ENCODE measurements at places on chromosomes 1 and 21.

GRCh38 chr1:93677729-93678128 is 3.9 kb downstream of the BCAR3 start:
- no peak for DNase-seq

DNA sequence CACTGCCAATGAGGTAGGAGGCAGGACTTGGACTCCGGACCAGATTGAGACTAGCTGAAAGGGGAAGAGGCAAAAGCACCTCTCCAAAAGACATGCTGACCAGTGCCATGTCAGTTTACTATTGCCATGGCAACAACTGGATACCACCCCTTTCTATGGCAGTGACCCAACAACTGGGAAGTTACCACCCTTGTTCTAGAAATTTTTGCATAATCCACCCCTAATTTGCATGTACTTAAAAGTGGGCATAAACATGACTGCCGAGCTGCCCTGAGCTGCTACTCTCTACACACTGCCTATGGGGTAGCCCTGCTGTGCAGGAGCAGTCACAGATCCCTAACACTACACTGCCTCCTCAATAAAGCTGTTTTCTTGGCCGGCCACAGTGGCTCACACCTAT is 19.0 kb upstream of the SLC6A9 start:
- DNase-seq, result no peak

GRCh38 chr1:24119489-24119858 is 7.5 kb upstream of the MYOM3 start:
- no peak for DNase-seq

DNA sequence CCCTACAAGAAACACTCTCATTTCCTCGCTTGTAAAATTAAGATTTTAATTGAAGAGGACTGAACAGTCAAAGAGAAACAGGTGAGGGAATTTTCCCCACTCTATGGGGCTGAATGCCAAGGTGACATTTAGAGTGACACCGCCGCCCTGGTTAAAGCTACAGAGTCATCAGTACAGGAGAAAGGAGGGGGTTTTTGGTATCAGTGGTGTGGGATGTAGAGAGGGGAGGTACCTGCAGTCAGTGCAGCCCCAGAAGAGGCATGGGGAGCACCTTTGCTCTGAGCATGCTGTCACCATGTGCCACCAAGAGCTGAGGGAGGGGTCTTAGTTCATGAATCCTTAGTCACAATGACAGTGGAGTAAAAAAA is 2.8 kb downstream of the DIRAS3 start:
- no peak for DNase-seq

DNA sequence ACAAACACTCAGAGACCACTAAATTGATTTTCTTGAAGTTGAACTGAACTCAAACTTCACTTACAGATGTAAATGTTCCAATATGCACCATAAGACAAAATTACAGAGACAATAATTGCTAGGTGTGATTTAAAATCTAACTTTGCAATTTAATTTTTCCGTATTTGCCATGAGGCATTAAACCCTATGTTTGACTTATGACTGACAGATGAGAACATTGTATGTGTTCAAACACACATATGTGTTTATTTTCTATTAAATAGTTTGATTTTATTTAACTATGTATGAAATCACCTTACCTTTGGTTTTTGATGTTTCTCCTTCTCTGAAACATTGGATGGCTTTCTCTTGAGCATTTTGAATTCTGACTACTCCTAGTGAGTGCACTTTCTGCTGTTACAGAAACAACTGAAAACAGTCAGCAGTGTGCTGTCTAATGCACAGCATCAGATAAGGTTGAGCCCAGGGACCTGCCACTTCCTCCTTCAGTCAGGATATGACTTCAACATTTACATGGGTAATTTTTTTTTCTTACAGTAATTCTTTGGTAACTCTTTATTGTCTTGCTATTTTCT is at the start of gene SAMSN1:
TSS of gene SAMSN1 (minus strand) at position 410 of the 575 bp plus-strand sequence. CDS start at position 356, 54 bp downstream.
- DNase-seq, result peak; percentile 19

- no peak for DNase-seq
Observed at GRCh38 chr1:29218223-29218622, 12.5 kb downstream of the MECR start.

- DNase-seq, result no peak
Observed at GRCh38 chr21:32359719-32360260, 33.0 kb downstream of the URB1 start.

DNA sequence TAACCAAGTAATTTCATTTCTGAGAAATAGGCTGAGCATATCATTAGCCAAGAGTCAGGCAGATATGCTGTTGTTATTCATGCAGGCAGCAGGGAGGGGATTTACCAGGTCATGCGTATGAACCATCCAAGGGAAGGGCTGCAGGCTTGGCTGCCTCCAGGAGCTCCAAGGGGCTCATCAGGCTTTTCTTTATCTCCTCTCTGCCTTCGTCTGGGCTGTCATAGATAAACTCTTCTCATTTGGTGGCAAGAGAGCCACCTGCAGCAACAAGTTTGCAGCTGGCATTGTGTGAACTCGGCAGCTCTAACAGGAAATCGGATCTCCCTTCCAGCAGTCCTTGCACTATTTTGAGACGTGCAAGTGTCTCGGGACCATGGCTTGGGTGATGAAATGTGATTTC is 7.5 kb downstream of the CCDC27 start:
- DNase-seq, result no peak

DNA sequence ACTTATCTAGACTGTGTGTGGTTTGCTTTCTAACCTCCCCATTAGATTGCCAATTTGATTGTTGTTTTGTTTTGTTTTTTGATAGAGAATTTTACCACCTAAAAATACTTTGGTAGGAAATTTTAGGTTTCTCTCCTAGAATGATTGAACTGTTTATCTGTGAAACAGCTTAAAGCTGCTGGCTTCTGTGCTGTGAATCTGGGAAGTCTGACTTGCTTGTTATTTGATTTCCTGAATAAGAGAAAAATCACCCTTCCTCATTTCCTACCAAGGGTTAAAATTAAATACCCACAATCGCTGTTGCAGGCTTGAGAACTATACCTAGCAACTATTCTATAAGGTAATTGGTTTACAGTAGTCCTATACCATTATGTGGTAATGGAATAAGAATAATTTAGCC is 198.9 kb upstream of the CACYBP start:
- DNase-seq, result no peak

DNA sequence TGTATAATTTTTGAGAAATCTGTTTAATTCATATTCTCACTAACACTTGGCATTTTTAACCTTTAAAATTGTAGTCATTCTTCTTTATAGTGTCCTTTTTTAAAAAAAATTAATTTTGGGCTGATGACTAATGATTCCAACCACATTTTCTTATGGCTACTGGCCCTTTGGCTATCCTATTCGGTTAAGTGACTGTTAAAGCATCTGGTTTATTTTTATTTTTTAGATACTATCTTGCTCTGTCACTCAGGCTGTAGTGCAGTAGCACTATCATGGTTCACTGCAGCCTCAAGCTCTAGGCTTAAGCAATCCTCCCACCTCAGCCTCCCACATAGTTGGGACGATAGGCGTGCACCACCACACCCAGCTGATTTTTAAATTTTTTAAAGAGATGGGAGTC is 723.2 kb upstream of the CXADR start:
- no peak for DNase-seq

GRCh38 chr1:117413412-117413811 is 46.2 kb downstream of the MAN1A2 start:
- no peak for DNase-seq

GRCh38 chr1:50700621-50701020 is 259.4 kb downstream of the FAF1 start:
- DNase-seq, result no peak

DNA sequence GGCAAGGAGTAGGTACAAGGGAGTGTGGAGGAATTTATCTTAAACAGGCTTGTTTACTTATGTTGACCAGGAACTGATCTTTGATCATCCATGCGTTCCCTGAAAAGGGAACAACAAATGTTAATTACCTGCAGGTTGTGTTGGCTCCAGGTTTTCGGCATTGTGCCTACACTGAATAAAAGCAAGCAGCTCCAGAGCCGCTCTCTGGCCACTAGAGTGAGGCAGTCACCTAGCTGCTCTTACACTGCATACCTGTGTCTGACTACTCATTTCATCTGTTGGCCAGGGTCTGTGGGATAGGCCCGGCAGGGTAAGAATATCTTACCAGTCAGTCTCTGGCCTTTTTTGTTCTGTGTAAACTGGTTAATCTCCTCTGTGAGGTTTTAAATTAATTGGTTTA is 183.6 kb downstream of the HFM1 start:
- no peak for DNase-seq

- DNase-seq, result no peak
Observed at GRCh38 chr1:80436851-80437250, 1363.9 kb upstream of the ADGRL2 start.

DNA sequence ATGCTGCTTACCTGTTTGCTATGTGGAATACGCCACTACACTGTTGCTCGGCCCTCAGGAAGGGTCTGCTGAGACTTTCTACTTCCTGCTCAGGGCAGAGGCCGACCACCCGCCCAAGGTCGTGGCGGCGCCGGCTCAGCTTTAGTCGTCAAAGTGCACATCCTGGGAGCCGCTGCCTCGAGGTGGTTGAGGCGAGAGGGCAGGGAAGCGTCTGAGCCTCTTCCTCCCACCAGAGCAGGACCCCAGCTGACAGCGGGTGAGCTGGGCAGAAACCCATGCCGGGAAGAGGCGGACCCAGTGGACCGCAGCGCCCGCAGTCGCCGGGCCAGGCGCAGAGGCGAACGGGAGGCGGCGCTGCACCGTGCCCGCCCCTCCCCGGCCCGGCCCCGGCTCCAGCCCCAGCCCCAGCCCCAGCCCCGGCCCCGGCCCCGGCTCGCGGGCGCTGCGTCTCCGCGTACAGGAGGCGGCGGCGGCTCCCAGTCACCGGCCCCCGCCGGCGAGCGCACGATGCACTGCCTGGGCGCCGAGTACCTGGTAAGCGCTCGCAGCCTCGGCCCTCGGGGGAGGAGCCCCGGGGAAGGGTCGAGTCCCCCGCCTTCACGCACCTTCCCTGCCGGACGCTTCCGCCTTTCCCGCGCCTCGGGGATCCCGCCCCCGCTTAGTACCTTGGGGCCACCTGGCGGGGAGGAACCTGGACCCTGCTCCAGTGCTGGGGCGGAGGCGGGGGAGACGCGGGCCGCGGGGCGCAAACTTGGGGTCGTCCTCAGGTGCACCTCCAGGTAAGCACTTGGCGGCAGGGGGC is at the start of gene SLC44A3:
TSS of gene SLC44A3 (plus strand) at position 413 of the 802 bp plus-strand sequence. CDS start at position 508, 95 bp downstream.
- DNase-seq, result no peak

DNA sequence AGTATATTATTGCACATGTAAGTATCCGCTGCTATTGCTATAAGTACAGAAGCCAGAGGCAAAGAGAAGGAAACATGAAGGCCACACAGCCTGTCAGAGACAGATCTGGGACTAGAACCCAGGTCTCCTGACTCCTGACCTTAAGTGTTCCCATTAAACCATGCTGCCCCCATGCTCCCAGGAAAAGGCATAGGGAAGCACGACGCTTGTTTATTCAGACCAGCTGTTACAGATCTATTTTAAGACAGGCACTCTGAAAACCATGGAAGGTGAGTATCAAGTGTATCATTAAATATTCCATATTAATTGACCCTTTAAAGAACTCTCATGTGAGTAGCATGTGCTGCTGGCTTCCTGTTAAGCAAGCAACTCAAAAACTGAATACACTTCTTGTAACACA is 11.4 kb downstream of the VAV3 start:
- no peak for DNase-seq

GRCh38 chr1:226809785-226810571 is 60.4 kb upstream of the PSEN2 start:
- no peak for DNase-seq

DNA sequence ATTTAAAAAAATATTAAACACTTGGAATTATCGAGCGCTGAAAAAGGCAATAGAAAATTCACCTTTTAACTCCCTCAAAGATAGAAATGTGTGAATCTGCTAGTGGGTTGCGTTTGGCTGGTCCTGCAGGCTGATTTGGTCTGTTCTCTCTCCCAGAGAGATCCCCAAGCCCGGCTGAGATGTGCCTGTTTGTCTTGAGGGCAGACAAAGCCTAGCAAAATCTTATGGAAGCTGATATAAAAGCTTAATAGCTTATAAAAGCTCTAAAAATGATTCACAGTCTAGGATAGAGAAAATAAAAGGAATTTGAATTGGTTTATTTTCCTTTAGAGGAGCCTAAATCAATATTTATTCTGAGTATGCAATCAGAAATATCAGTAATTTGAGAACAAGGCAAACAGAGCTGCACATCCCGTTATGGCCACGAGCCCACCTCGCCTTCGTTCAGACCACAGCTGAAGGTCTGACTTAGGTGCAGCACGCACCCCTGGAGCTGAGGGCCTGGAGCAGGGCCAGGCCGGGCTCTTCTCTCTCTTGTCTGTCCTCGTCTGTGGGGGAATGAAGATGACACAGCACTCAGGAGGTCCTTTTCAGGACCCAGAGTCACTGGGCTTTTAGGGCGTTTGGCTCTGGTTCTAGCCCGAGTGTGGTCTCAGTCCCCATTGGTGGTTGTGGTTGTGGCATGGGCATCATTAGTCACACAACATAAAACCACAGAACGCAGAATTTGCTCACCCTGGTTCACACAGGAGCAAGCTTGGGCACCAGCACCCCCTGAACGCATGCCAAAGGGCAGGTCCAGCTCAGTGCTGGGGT is 18.6 kb downstream of the PDE9A start:
- DNase-seq, result no peak

- no peak for DNase-seq
Observed at GRCh38 chr21:42523941-42524340, 10.3 kb downstream of the SLC37A1 start.

DNA sequence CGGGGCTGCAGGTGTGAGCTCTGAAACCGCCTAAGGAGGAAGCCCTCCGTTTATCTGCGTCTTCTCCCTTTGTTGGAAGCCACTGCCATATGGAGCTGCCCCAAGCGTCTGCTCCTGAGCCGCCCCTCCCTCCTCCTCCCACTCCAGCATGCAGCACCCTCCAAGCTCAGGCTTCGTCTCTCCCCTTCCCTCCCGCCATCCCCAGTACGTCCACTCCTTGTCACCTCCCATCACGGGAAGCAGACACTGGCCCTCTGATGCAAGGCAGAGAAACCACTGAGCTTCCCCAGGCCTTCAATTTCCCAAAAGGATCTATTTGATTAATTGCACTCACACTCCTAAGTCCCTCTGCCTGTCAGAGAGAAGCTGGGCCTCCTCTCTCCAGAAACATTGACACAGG is 52.5 kb downstream of the NFASC start:
- no peak for DNase-seq

DNA sequence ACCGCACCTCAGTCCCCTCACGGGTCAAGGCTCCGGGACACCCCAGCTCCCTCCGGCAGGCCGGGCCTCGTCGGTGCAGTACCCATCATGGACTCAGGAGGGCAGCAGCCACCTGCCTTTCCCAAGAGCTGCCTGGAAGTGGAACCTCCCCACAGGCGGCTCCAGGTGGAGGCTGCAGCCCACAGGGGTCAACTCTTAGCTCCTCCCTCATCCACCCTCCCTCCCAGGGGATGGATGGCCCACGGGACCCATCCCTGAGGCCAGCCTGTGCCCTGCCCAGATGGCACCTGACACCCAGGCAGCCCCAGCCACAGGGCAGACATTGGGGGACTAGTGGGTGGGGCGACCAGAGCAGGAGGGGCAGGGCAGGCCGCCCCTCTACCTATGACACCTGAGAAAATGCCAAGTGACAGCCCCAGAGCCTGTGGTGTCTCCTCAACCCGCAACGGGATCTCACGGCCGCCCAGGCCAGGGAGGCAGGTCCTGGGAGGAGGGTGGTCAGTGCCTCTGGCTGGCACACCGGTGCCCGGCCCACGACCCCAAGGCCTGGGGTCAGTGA is 1.2 kb upstream of the ARHGEF16 start:
- peak; percentile 52 for DNase-seq

- no peak for DNase-seq
Observed at GRCh38 chr1:17671314-17671705, 83.8 kb upstream of the ACTL8 start.

All from effector CD8-positive, alpha-beta T cell (primary cell).